NCI-H82 (cell line): ENCODE measurements at places on chromosomes 1 and 21.

GRCh38 chr1:104932949-104933679 is 1183.4 kb downstream of the AMY1C start:
- no peak for DNase-seq

DNA sequence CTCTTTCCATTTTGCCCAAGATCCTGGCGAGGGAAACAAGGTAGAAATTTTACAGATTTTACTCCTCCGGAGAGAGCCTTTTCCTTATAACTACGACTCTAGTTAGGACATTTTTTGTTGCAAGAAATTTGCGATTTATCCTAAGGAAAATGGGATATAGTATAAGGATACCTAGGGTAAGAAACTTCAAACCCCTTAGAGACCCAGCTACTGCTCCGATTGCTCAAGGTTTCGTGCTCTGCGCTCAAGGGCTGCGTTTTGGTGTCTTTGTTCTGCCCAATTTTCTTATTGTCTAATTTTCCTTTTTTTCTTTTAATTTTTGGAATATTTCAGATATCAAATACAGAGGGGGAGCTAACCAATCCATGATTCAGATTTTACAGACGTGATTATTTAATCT is 1.5 kb downstream of the TTC3 start:
- DNase-seq, result peak; percentile 45

GRCh38 chr21:31659286-31659535 is 282 bp upstream of the SOD1 start:
- no peak for DNase-seq

DNA sequence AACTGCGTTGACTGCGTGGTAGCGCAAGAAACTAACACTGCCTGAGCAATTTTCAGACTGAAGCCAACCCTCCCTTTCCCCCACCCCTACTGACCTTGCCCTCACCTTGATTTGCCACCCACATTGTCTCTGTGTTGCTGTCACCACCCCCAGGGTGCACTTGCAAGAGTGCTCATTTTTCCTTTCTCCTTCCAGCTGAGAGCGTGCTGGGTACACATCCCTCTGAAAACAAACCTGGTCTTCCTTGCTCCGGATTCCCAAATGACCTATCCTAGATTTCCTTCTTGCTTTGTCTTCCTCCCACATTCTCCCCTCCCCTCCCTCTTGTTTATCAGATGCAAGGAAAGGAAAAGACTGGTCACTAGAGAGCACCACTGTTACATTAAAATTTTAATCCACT is 24.2 kb downstream of the MPZ start:
- no peak for DNase-seq

- DNase-seq, result peak; percentile 14
These were observed 5.6 kb upstream of the PTCH2 start for GRCh38 chr1:44848456-44849181.

DNA sequence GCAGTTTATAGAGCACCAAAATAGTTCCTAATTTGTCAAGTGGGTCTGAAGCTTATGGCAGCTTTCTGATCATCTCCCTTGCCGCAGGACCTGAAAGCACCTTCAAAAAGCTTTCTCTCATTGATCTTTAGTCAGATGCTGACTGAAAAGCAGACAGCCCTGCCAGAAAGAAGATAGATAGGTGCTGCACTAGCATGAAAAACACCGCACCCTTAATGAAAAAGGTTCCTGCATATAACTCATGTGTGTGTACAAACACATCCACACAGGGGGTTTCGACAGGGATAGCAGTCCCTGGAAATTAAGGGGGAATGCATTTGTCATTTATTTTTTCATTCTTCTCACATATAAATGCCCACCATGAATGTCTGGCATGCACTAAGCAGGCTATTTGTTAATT is 361.7 kb upstream of the SNX7 start:
- DNase-seq, result no peak

- DNase-seq, result no peak
These were observed 165.8 kb downstream of the AK5 start for GRCh38 chr1:77447669-77448068.

GRCh38 chr1:50983219-50983802 is 13.3 kb downstream of the CDKN2C start:
- peak; percentile 35 for DNase-seq

DNA sequence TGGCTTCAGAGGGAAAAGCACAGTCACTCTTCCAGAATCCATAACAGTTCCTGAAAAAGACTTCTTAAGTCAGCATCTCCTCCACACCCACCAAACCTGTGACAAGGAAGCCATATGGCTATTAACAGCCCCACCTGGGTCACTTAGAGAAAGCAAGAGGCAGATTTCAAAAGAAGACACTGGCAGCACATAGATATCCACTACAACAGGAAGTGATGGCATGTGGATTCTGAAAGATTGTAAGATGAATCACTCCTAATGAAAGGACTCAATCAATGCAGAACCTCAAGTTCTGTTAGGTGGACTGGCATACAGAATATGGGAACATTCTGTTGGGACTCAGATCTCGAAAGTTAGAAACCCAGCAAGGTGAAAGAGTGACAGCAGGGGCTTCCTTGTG is 365.9 kb downstream of the TGFB2 start:
- DNase-seq, result no peak

GRCh38 chr1:40788561-40789341 is 5.2 kb downstream of the KCNQ4 start:
- DNase-seq, result no peak

- DNase-seq, result no peak
These were observed 294.4 kb upstream of the NR5A2 start for GRCh38 chr1:199733125-199733524.

- no peak for DNase-seq
These were observed 92.1 kb upstream of the C1orf174 start for GRCh38 chr1:3992103-3992556.

GRCh38 chr1:241947354-241947753 is 10.2 kb upstream of the BECN2 start:
- no peak for DNase-seq

DNA sequence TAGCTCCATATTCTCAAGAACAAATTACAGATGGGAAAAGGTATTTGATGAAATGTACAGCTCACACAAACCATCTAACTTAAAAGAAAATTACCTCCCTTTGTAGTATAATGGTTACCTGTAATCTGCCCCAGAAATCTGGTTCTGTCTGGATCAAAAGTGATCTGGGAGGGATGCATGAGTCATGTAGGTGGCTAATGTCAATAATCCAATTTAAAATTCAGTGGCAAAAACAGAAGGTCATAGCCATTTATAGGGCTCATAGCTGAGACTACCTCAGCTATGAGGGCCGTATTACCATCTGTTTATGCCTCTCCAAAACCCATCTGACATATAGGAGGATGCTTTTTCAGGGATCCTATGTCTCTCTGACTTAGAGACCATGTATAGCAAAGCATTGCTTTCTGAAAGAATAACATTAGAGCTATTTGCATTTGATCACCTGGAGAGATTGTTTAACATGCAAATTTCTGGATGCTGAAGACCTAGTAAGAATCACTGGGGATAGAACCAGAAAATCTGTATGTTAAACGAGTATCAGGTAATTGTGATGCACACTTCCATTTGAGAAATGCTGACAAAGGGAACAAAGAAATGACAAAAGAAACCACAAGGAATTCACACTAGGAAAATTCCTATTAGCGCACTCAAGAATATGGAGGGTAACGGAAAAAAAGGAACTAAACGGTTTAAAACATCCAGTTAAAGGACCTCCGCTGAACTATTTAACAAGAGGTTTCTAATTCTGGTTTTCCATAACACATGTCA is 17.6 kb downstream of the PAXBP1 start:
- DNase-seq, result peak; percentile 96

DNA sequence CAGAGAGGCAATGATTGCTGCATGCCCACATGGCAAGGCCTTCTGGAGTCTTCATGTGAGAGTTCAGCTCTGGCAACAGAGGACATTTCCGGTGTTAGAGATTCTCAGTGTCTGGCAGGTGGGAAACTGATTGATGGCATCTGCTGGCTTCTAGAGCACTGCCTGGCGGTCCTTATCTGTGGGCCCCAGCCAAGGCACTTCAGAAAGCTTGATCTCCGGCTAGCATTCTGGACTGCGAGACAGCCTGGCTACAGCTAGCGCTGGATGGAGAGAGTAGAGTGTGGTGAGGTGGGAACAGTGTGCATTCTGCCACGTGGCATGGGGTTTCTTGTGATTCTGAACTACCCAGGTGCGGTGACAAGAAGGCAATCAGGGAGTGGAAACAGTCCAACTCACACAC is 9.4 kb downstream of the ZNF678 start:
- DNase-seq, result no peak

GRCh38 chr1:214862421-214862820 is 220.1 kb upstream of the KCNK2 start:
- DNase-seq, result no peak

DNA sequence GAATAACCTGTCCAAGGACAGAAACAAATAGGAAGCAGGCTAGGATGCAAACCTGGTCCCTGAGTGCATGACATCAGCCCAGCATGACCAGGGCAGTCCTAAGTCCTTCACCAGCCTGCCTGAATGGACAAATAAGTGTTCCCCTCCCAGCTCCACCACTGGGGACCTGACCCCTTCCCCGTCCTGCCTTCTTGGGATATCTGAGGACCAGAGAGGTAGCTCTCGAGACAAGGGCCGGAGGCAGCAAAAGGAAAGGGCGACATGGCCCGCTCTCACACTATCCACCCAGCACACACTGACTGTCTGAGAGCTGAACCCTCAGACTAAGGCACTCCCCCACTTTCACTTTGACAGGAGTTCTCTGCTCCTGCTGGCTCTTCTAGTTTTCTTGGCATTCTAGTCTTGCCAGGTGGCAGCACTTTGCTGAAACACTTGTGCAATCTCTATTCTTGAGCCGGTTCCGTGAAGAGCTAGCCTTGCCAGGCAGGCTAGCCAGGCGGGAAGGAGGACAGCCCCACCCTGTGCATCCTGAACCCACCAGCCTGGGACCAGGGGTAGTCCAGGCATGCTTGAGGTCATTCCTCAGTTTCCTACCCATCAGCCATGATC is 251.1 kb upstream of the RAB4A start:
- DNase-seq, result no peak

DNA sequence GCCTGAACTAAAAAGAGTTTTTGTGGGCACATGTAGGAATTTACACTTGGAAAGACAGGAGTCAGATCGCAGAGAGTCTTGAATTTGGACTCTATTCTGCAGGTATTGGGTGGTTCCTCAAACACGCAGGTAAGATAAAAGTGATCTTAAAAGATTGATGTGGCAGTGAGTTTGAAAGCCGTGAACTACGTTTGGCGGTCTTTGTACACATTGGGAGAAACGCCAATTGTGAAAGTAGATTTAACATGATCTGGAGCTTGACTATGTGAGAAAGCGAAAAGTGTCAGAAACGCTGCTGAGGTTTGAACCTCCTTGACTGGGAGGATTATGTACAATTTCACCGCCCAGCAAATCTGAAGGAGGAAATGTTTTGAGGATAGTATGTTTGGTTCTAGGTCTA is 1.5 kb upstream of the PPP2R5A start:
- DNase-seq, result no peak
